NT2/D1 (cell line): ENCODE measurements at places on chromosomes 3 and 15.
A peak's percentile ranks its signal among the peaks of the same experiment; 100 is the strongest.

DNA sequence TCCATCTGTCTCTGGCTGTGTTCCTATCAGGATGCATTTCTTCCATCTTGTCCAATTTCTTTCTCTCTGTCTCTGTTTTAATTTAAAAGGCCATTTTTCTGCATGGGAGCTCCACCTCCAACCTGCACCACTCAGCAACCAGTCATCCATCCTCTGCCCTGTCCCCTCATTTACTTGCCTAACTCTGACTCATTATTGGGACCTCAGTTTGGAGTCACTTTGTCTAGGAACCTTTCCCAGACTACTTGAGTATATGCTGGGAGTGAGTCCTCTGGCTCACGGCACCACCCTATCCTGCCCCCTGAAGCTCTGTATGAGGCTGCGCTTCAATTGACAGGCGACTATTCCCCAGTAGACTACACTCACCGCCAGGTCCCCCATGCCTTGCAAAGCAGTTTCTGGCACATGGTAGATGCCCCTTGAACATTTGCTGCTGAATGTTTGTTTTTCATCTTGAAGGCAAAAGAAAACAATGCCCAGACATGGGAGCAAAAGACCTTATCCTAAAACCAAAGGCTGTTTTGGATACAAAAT is 513.3 kb upstream of the CFAP20DC start:
- no peak for DNase-seq

DNA sequence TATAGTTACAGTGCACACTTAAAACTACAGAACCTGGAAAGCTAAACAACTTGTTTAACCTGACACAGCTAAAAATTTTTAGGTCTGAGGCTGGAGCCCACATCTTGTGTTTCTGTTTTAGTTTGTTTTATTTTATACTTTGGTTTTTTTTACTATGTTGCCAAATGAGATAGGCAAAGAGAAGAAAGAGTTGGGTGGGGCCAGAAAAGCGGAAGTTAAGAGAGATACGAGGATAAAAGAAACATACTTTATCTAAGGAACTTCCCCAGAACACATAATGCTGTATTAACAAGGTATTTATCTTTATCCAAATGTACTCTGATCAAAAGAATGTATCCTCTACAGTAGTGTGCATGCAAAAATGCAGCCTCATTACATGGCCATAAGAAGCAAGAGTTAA is 1145.7 kb downstream of the EPHA3 start:
- DNase-seq = no peak

DNA sequence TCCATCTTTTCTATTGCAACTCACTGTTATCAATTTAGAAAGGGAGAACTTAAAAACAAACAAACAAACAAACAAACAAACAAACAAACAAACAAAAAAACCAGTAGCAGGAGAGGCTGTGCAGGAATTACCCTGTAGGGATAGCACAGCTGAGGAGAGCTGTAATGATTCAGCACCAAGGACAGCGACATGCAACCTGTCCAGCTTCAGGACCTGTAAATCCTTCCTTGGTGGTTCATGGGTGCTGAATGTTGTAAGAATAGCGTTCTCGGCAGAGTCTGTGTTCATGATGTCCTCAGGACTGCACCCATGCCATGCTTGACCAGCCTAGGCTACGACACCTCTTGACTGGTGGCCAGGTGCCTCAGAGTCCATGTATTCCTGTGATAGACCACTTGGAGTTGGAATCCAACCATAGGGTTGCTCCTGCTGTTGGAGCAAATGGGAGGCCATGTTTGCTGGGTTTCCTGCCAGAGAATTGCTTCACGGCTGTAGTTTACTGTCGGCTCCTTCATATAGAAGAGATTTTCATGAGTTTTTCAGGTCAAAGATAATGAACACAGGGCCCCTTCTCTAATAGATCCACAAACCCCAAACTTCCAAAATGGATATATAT is 65.9 kb downstream of the CACNA2D3 start:
- peak; percentile 77 for DNase-seq

DNA sequence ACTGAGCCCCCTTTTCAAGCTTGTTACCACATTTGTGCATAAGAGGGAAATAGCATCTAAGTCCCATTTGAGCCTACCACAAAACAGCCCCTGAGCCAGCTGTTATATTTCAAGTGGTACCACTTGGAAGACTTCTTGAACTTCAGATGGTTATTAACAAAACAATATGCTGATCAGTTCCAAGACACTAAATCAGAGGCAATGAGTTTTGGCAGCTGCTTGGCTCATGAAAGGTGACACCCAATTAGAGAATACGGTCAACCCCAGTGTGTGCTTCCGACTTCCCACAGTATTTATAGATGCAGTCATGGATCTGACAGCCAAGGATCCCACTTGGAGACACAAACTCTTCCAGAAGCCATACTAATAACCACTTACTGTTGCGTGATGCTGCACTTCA is 469.6 kb upstream of the PPP2R3A start:
- no peak for DNase-seq

GRCh38 chr15:79378394-79379109 is 53.6 kb upstream of the MINAR1 start:
- no peak for DNase-seq

DNA sequence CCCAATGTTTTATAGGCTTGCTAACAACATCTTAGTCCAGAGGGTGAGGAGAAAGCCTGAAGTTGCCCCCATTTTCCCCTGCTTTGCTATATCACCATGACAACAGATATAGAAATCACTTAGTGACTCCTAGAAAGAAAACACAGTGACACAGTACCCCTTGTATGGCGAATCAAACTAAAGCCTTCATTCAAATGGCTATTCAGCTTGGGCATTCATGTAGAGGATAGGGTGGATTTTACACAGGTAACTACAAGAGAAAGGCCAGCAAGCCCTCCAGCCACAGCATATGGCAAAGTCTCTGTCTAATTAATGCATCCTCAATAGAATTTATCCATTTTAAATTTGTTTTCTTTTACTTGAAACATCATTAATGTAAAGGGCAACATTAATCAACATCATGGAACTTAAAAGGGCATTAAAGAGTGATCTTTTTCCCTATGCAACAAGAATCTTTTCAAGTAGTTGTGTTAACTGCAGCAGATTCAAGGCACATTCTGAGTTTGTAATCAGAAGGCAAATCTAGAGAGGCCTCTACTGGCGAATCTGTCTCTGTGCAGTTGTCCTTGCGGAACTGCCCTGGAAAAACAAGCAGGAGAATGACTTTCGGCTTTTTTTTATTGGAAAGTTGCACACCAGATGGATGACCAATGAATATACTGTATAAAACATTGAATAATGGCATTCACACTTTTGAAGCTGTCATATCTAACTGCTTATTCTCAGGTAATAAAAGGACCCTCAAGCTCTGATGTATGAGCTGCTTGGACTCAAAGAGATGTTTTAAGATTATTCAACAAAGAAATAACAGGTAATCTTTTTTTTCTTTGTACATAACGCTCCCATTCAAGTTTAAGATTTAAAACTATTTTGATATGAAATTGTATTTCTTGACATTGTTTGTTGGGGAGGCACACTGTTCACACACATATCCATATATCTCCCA is 621.7 kb upstream of the AGTR1 start:
- DNase-seq = peak; percentile 36

GRCh38 chr15:62165104-62165792 is at the start of gene C2CD4B:
C2CD4B (minus strand) TSS chr15:62165285; CDS start chr15:62164984, 301 bp downstream.
- no peak for DNase-seq

DNA sequence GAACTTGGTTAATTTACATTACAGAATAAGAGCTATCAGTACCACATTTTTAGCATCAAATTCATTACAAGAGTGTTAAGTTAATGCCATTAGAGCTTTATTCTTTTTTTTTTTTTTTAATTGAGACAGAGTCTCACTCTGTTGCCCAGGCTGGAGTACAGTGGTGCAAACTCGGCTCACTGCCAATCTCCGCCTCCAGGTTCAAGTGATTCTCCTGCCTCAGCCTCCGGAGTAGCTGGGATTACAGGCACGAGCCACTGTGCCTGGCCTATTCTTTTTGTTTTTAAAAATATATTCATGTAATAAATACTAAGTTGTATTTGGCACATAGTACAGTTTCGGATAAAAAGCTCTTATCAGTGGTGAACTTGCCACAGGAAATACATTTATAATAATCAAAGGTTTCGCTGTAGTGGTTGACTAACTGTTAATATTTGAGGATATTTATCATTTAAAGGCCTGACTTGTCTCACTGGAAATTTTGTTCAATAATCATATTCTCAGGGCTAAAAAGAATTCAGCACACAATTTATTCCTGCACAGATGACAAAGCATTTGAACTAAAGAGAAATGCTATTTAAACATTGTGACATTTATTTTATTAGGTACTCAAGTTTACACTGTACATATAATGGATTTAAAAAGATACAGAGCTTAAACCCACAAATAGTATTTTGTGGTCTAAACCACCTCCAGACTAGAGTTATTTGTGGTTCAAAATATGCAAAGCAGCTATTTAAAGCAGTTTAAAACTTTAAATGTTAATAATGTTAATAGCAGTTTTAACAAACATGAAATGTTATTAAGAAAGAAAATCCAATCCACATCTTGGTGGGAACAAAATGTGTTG is 6.1 kb upstream of the LEKR1 start:
- DNase-seq = no peak

GRCh38 chr3:190086191-190086590 is 34.5 kb downstream of the P3H2 start:
- peak; percentile 76 for DNase-seq

DNA sequence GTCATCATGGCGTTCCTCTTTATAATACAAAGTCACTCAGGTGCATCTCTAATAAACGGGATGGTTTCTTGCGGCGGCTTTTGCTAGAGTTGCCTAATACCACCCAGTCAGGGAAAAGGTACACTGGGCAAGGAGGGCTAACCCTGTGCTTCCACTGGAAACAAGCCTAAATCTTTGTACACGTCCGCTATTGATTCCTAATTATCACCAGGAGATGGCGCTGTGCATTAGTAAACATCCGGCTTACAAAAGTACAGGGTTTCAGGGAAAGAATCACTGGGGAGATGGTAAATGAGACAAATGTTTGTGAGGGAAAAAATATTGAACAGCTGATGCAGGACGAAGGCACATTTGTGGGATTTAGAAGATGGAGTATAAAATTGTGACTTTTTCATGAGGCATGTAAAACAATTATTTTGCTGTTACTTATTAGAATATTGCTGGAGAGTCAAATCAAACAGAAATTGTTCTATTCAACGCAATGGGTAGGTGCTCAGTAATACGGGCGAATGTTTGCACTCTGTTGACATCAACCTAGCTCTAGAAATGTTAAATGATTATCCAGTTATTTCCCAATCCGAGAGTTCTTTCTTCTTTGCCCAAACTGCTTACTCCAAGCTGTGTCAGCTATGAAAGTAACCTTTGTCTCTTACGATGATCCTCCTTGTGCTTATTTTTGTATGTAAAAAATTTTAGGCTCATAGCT is 50.6 kb downstream of the GMNC start:
- peak; percentile 59 for DNase-seq

- DNase-seq = no peak
These were observed 101.4 kb downstream of the KLHL25 start for GRCh38 chr15:85693277-85693676.

GRCh38 chr3:153744889-153745288 is 376.3 kb upstream of the ARHGEF26 start:
- DNase-seq = no peak

- no peak for DNase-seq
These were observed 450.9 kb upstream of the THRB start for GRCh38 chr3:24945563-24945962.

- DNase-seq = no peak
These were observed 626.5 kb upstream of the DPPA4 start for GRCh38 chr3:109963831-109964230.

DNA sequence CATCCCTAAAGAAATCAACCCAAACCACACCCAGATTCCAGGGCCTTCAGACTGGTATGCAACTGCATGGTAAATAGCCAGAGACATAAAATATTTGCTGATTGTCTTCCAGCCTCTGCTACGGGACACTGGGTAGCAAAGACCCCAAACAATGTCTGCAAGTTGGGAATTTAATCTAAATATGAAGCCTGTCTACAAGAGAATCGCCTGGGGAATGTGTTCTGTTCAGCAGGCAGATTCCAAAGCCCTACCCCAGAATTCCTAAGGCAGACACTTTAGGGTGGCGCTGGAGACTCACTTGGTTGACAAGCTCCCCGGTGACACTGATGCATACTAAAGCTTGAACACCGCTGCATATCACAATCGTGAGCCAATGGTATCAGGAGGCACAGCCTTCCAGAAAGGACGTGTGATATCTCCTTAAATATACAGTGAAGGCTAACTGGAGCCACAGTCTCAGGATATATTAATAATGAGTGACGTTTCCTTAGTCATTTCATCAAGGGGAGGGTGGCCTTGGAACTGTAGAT is 684.1 kb downstream of the NTRK3 start:
- DNase-seq = no peak

GRCh38 chr3:29484633-29485032 is 203.8 kb downstream of the RBMS3 start:
- DNase-seq = no peak

GRCh38 chr3:181741417-181741816 is 29.7 kb downstream of the SOX2 start:
- no peak for DNase-seq

DNA sequence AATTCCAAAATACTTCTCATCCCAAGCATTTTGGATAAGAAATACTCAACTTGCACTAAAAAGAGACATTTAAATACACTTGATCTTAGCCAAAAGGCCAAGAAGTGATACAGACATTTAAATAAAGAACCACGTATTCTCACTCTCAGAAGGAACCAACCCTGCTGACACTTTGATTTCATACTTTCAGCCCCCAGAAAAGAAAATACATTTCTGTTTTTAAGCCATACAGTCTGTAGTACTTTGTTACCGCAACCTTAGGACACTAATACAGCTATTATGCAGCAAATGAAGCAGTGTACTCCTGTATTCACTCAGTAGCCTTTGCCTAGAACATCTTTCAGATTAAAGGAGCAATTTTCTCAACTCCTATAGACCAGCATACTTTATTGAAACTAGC is 86.7 kb downstream of the TBC1D5 start:
- DNase-seq = no peak

DNA sequence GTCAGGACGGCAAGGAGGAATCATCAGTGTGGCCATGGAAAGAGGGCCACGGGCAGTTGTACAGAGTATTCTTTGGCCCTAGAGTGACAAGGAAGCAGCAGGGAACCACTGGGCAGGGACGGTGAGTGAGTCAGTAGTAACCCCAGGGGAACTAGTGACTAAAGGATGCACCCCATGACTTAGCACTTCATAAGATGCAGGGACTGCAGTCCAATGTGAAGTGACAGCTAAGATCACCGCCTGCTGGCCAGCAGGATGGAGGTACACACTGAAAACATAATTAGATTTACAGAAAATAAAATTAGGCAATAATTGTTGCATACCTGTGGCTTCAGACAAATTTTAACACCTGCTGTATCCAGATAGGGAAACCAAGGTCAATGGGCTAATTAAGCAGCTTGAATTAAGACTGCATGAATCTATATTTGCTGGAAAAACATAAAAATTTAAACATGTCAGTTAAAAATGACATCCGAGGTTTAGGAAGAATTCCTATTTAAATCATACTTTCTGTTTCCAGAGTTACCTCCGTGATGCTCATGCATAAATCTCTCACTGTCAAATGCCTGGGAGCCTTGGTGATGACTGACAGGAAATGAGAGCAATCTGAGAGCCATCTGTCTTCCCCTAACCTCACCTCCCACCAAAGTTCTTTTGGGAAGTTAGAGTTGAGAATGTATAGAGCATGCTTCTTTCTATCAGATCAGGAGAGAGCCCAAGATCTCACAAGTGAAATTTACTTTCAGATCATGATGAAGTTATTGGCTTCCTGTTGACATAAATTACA is 56.5 kb downstream of the DCLK3 start:
- DNase-seq = no peak
